Stimulated activated CD8-positive, alpha-beta memory T cell treated with anti-CD3 and anti-CD28 coated beads, Interleukin-7, amount 100 ng/mL, for 1 hour (primary cell): ENCODE measurements at places on chromosomes 5 and 9.

GRCh38 chr5:146762830-146763229 lies 115.7 kb downstream of the PPP2R2B start:
- no peak for DNase-seq

DNA sequence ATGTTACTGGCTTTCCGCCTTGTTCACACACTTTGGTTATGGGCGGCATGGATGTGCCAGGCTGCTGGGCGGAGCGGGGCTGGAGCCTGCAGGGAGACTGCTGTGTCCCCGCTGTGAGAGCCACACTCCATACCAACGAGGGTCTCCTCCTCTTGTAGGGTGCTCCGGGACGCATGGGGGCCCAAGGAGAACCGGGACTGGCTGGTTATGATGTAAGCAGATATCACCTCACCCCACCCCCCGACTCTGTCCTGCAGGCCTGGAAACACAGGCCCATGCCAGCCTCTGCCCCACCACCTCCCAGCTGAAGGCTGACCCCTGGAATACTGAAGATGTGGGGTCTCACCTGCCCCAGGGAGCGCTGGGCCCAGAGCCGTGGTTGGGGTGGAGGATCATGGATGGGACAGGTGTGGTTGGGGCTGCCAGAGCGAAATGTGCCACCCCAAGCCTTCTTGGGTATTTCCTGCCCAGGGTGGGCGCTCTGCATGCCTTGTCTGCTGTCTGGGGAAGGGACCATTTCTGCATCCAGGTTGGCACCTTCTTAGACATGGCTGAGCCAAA lies 39.3 kb upstream of the ORM1 start:
- no peak for DNase-seq

DNA sequence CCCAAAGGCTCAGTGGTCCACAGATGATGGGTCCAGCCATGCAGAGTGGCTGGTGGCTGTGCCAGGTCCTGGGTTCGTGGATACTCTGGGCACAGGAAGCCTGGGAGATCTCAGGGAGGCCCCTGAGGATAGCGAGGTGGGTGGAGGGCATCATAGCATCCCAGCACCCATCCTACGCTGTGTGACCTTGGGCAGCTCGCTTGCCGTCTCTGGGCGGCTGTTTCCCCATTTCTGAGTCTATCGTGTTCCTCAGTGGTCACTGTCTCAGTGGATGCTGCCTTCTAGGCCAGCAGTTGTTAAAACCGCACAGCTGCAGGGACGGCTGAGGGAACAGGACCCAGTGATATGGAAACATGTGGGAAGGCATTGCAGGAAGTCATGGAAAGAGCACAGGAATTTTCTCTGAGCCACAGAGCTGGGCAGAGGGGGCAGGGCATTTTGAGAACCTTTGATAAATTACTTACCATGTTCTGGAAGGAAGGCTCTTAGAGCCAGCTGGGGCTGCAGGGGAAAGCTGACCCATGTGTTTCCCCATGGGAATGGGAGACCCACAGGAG lies 86.4 kb upstream of the COL5A1 start:
- DNase-seq, result no peak

- DNase-seq, result no peak
These were observed 129.9 kb downstream of the ZSWIM6 start for GRCh38 chr5:61461926-61462325.

DNA sequence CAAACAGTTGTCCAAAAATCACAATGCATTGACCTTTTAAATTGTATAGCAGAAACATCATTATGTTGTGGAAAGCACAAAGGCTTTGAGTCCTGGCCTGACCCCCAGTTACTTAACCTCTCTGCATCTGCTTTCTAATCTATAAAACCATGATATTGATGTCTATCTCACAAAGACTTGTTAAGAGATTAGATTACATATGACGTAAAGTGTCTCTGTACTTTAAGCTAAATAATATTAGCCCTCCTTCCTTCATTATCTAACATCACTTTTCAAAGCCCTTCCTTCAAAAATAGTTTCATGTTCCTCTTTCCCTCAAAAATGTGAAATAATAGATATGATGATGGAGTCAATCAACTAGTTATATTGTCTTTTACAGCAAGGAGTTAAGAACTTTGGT lies 3.4 kb downstream of the ADAMTS6 start:
- no peak for DNase-seq

- DNase-seq, result no peak
These were observed 33.9 kb downstream of the PTTG1 start for GRCh38 chr5:160455600-160455999.

DNA sequence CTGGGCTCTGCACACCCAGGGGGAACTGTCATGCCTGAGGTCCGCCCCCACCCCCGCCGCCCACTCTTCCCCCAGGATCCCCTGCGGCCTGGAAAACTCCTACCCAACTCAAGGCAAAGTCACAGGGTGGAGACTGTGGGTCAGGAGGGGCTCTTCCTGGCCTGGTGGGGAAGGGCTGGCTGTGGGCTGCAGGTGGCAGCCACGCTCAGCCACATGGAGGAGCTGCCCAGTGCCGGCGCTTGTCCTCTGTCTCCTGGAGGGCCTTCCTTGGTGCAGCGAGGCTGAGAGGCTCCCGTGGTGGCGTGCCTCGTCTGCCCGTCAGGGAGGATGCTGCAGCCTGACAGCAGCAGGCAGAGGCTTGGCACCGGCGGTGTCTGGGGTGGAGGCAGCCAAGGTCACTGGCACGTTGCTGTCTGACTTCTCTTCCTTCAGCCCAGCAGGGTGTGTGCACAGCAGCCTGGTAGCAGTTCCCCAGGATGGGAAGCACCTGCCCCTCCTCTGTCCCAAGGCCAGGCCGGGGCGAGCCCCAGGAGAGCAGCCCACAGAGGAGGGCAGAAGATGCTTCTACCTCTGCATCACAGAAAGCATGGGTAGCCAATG lies 78.1 kb downstream of the ADAMTS2 start:
- no peak for DNase-seq

DNA sequence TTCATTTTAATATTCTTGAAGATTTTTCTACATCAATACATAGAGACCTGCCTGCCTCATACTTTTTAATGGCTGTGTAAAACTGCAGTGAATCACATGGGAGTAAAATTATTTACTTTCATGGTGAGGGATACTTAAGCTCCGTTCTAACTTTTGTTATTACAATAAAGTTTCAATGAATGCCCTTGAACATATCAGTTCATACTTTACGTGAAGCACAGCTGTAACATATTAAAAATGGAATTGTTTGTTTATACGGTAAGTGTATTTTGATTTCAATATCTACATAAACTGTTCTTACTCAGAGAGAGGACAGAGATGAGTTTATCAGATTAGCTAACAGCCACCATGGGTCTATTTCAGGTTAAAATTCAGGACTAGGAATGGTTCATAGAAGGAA lies 155.1 kb downstream of the NR3C1 start:
- no peak for DNase-seq

DNA sequence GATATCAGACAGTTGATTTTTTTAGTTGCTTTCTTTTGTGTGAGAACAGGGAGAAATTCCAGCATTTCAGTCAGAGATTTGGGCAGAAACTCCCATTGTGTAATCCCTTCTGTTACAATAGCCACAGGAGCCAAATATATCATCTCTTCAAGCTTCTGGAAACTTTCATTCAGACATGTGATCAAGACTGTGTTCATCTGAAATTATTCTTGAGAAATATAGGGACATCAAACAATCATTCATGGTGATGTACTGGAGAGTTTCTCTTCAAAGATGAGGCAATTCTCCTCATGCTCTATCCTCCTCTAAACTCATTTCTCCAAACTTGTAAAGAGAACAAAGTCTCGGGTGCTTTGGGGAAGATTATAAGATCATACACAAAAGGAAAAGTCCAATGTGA lies 35.2 kb upstream of the CSNK1G3 start:
- no peak for DNase-seq

GRCh38 chr5:125412561-125413495 lies 666.4 kb upstream of the ZNF608 start:
- no peak for DNase-seq

GRCh38 chr5:21071421-21071820 lies 1083.4 kb upstream of the CDH18 start:
- DNase-seq, result no peak

GRCh38 chr9:127005770-127006314 lies 91.3 kb downstream of the RALGPS1 start:
- DNase-seq, result no peak

- no peak for DNase-seq
These were observed 125.5 kb downstream of the MTX3 start for GRCh38 chr5:79865579-79865978.

DNA sequence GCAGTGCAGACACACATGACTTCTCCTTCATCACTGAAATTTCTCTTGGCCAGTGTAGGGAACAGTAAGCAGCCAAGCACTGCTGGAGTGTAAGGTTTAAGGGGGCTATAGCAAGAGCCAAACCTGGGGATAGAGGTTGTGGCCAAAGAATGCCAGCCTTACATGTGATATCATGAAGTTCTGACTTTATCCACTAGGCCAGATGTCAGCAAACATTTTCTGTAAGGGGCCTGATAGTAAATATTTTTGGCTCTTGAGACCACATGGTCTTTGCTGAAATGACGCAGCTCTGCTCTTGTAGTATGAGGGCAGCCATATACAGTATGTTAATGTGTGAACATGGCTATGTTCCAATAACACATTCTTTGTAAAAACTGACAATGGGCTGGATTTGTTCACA lies 29.7 kb upstream of the FYB1 start:
- no peak for DNase-seq

DNA sequence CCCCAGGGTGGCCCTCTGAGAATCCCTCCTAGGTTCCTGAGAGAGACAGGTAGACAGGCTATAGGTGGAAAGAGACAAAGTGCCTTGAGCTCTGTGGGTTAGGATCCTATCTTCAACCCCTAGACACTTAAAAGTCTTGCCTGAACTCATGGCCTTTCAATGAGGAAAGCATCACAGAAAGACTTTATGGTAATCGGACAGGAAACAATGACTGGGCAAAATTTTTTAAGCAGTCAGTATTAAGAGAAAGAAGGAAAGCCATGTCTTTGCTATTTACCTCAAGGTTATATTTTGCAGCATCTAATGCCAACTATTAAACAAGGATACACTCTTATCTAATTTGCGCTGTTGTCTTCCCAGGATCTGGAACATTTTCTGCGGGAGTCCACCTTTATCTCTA lies 93.2 kb downstream of the PCSK1 start:
- DNase-seq, result no peak

DNA sequence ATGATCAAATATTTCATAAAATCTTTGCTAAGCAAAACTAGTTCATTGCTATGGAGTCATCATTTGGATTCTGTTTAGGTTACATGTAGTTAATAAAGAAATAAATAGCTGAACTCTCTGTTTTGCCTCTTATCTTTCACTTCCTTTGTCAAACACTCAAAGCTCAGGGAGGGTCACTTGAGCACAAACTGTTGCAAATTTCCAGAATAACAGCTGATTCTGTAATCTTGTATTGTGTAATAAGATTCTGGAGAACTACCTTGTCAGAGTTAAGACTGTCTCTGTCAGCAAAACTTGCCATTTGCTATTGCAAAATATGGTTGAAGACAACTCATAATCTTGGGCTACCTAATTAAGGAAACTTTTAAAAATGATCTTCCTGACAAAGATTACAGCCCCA lies 182.0 kb upstream of the MOCS2 start:
- no peak for DNase-seq

GRCh38 chr5:80348171-80348570 lies 28.4 kb downstream of the SPZ1 start:
- no peak for DNase-seq

DNA sequence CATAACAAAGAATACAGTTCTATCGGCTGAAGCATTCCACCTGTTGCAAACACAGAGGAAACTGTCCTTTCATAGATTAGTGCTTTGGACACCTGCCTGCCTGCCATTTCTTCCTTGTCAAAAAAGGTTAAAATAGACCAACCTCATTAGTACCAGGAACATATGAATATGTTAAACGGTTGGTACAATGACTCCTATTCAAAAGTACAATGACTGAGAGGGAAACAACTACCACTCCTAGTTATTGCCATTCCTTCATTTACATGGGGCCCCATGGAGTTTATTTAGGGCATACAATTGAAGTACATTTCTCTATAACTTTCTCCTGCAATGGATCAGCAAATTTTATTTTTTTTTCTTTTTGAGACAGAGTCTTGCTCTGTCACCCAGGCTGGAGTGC lies 77.4 kb upstream of the PIP5K1B start:
- no peak for DNase-seq

- peak; percentile 57 for DNase-seq
These were observed 32.7 kb downstream of the ANXA2R start for GRCh38 chr5:43007246-43007910.

- no peak for DNase-seq
These were observed 975 bp downstream of the RASGEF1C start for GRCh38 chr5:180208038-180208434.

DNA sequence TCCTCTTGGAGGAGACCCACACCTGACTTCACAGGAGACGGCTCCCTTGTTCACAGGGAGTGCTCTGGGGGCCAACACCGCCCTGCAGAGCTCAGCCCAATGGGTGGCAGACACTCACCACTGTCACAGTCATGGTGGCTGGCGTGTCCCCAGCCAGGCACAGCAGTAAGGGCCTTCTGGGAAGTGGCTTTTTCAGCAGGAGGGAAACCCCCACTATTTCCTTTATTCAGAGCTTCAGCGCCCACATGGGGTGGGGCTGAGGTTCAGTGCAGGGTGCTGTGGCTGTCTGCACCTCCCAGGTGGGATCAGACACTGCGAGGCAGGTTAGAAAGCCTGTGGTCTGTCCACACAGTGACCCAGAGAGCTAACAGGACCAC lies 3.6 kb upstream of the SNAPC4 start:
- DNase-seq, result peak; percentile 32

DNA sequence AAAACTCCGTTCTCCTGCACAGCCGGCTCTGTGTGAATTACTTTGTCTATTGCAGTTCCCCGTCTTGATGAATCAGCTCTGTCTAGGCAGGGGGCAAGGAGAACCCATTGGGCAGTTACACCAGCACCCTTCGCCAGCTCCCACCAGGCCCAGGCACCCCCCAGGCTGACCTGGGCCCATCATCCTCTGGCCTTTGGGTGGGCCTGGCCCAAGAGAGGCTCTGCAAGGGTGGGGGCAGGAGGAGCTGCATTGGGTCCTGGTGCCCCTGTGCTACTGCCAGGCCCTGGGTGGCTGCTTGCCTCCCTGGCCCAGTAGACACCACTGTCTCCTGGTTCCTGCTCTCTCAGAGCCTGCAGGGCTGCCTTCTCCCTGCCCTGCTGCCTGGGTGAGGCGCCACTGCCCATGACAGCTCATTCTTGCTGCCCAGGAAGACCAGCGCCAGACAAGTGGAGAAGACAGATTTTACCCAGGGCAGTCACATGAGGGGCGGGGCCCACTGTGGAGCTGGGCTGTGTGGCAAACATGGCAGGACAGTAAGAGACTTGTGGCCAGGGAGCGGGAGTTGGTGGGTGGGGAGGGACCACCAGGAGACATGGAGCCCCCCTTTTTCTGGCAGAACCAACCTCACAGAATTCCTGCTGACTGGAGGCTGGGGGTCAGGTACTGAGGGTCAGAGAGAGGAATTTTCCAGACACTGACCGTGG lies 67.2 kb downstream of the MRPL36 start:
- DNase-seq, result no peak

DNA sequence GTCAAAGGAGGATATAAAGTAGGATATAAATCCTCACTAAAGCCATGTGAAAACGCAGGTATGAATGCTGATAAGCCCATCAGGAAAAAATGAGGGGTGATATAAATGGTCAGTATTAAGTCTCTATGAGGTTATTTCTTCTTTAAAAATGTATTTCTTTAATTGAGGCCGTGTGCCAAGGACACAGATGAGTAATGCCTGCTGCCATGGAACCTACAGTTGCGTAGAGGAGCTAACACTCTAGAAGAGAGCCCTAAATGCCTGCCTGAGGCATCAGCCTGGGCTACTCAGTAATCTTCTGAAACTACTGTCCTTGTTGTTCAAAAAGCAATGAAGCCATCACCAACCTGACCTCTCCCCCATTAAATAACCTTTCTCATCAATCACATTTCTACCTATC lies 84.9 kb downstream of the KLHL3 start:
- no peak for DNase-seq

GRCh38 chr5:675111-675870 lies 17.9 kb downstream of the TPPP start:
- no peak for DNase-seq
